Stimulated activated memory B cell treated with anti-CD40 and anti-IgM and Interleukin-4, amounts not matched to agents 10 μg/mL and 1 μg/mL and 100 μg/mL, for 72 hours (primary cell): ENCODE measurements at places on chromosomes 2 and 18.
A peak's percentile ranks its signal among the peaks of the same experiment; 100 is the strongest.

- no peak for ATAC-seq
Observed at GRCh38 chr2:96154506-96155380, 9.5 kb upstream of the DUSP2 start.

- ATAC-seq, result no peak
Observed at GRCh38 chr2:99938250-99938649, 204.1 kb downstream of the AFF3 start.

DNA sequence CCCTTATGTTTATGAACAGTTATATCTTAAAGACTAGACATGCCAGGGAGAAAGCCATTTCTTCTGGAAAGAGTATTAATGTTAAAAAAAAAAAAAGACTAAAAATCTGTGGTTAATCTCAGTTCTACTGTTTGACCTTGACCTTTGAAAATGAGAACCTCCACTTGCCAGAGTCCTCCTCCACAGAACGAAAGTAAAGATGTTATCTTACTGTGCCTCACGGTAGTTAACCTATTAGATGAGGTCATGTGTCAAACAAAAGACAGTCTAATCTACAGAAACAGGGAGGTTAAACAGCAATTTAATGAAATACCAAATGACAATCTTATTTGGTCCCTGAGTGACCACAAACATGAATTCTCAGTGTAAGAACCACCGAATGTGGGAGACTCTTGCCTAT, 51.2 kb downstream of the SLC14A2 start:
- peak; percentile 82 for ATAC-seq

- ATAC-seq, result no peak
Observed at GRCh38 chr2:218895326-218895725, 14.7 kb downstream of the WNT10A start.

GRCh38 chr18:70292628-70293027, 3.8 kb downstream of the SOCS6 start:
- ATAC-seq, result no peak

DNA sequence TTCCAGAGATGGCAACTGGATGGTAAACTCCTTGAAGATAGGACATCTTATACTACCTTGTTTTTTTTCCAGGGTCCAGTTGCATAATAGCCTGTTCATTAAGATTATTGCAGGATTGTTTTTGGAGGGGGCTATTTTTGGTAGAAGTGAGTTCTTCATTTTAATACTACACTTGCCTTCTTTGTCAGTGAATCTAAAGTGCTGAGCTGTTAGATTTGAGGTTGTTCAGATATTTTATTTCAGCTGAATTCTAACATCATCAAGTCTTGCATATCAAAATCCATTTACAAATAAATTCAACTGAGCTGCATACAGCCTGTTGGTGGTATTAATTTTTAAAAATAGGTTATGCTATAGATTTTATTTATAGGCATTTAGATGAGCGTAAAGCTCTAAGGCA, 72.1 kb downstream of the PLCL1 start:
- no peak for ATAC-seq
